ENCODE measurements at places on chromosomes 1 and 21. TPM values are rescaled to one million over a fixed set of nuclear protein-coding genes. Genes with fewer than 3 reads are reported as not detected.

GRCh38 chr1:85033221-85033620 is 15.1 kb downstream of the MCOLN3 start:
- DNase-seq = no peak

DNA sequence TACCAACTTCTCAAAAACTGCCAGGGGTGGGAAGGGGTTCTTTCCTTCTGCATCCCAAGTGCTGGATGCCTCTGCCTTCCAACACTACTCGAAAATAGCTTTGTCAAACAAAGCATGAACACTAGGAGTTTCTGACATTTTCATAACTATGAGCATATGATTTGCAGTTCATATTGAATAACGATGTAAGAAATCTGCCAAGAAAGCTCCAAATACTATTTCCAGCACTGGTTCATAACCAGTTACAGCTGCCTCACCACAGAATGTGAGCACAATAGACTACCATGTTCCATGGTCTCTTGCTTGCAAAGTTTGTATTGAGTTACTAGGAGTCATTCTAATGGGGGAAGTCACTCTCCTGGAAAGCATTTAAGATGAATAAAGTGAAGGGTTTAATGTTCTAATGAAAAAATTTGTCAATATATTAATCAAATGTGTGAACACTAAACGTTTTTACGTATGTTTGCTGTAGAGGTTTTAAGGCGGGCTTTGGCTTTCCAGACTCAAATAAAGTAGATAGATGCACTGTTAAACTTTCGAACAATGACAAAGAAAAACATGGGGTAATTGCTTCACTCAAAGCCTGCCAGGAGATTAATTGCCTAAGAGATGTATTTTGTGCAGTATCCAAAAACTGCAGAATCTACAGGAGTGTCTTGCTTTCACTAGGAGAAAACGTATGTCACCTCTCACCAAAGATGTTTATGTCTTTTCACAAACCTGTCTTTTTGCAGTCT is 78.6 kb upstream of the UBE2U start:
- no peak for DNase-seq

- no peak for DNase-seq
These were observed 109.9 kb downstream of the PCBP3 start for GRCh38 chr21:45753445-45753844.

- no peak for DNase-seq
These were observed 239.5 kb downstream of the TGFB2 start for GRCh38 chr1:218584418-218585155.

DNA sequence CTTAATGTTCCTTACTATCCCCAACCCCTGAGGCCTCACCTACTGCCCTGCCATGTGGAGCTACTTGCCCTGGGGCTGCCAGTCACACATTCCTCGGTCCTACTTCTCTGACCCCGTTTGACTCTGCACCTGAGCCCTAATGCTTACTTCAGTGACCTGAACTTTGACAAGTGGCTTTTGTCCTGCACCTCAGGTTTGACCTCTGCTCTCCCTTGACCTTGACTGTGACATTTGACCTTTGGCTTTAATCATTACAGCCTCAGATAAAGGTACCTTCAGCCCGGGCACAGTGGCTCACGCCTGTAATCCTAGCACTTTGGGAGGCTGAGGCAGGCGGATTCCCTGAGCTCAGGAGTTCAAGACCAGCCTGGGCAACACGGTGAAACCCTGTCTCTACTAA is 22.8 kb downstream of the MR1 start:
- DNase-seq = no peak

S100A1 gene
- 16.5 TPM for total RNA-seq

EFNA3 gene
- total RNA-seq = 1.7 TPM

SLC39A1 gene
- total RNA-seq = 145 TPM
